ENCODE measurements at places on chromosomes 5 and 9.

DNA sequence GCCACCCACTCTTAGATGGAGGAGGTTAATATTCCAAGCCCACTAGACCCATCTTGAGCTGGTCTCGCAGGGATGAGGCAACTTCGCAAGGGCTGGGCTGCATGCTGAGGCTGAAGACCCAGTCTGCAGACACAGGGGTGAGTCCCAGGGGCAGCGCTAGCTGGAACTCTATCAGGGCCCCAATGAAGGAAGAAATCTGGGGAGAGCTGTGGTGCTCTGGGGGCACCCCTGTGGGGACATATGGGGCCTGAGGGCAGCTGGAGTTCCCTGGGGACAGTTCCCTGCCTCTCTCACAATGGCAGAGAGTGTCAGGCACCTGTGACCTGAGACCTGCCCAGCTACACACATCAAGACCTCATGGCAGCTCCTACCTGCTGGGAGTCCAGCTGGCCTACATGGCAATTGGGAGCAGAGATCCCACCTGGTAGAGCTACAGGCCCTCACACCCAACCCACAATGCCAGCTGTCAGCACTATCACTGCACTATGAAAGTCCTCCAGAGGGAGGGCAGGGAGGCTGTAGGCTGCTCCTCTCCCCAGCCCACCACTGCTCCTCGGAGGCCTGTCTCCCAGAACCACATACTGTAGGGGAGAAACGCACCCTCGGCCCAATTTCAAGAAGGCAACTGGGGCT is 202.2 kb downstream of the GABBR2 start:
- DNase-seq: no peak

- DNase-seq: no peak
Observed at GRCh38 chr5:17679597-17680203, 45.4 kb downstream of the TAF11L14 start.

GRCh38 chr5:140356853-140357725 is 2.9 kb upstream of the SLC4A9 start:
- DNase-seq: no peak

DNA sequence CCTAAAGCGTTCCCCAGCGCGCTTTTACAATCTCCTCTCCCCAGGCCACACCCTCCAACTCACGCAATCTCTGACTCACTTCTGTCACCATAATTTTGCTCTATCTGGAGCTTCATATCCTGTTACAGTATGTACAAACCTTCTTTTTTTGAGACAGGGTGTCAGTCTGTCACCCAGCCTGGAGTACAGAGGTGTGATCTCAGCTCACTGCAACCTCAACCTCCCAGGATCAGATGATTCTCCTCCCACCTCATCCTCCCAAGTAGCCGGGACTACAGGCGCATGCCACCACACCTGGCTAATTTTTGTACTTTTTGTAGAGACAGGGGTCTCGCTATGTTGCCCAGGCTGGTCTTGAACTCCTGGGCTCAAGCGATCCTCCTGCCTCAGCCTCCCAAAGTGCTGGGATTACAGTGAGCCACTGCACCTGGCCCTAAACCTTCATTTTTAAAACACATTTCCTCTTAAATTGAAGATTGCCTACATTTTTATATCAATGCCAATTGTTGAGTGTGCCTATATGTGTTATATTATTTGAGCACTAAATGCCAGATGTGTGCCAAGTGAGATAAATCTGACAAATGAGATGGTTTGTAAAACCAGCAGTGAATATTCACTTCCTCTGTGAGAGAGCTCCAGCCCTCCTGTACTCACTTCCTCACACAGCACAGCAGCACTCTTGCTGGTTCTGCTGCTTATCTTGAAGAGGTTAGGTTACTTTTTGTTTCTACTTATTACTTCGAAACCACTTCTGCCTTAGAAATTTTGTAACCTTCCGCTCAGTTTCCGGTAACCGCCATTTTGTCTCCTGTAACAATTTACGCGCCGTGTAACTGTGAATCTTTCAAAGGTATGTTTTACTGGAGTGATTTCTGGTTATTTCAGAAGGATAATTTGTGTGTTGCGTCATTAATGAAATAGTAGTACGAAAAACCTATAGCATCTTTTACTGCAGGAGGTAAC is 57.9 kb downstream of the DOCK8 start:
- DNase-seq: no peak

GRCh38 chr5:72210888-72211678 is 103.8 kb downstream of the MAP1B start:
- no peak for DNase-seq
